ENCODE measurements at places on chromosomes 7 and 10.

DNA sequence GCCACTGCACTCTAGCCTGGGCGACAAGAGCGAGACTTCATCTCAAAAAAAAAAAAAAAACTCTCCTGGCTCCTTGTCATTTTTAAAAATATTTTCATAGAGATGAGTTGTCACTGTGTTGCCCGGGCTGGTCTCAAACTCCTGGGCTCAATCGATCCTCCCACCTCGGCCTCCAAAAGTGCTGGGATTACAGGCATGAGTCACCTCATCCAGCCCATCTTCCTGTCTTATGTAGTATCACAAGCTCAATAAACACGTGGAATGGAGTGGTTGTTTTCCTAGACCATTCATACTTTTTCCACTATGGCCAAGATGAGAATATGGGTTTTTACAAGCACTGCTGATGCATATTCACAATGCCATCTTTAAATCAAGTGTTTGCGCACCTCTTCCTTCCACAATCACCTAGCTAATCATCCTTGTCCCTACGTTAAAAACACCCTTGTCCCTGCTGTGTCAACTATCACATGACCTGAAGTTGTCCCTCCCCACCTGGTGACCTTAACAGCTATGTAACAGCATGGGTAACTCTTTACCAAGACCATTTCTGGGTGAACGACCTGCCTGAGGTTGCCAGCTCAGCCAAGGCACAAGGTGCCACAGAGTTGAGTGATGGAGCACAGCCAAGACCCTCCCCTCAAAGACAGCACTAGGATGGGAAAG is 21.3 kb downstream of the DLG5 start:
- no peak for DNase-seq

GRCh38 chr7:123472327-123472726 is 62.1 kb downstream of the IQUB start:
- DNase-seq, result no peak

DNA sequence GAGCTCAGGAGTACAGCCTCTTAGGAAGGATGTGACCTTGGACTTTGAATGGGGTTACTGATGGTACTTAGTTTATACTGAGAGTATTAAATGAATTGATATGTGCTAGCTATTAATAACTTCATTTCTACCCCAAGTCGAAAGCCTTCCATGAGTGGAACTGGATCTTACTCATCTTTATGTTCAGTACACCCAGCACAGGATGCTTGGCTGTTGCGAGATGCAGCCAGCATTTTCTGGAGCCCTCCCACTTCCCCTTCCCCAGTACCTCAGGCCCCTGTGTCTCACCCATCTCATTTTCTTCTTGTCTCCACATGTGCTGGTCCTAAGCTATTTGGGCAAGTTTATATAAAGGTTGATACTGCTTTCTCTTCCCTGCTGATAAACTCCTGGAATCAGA is 7.2 kb downstream of the UPP1 start:
- DNase-seq, result no peak

- no peak for DNase-seq
Measured at GRCh38 chr7:113431406-113431805, 313.1 kb upstream of the SMIM30 start.

GRCh38 chr7:39408906-39409305 is 157.3 kb upstream of the YAE1 start:
- no peak for DNase-seq

DNA sequence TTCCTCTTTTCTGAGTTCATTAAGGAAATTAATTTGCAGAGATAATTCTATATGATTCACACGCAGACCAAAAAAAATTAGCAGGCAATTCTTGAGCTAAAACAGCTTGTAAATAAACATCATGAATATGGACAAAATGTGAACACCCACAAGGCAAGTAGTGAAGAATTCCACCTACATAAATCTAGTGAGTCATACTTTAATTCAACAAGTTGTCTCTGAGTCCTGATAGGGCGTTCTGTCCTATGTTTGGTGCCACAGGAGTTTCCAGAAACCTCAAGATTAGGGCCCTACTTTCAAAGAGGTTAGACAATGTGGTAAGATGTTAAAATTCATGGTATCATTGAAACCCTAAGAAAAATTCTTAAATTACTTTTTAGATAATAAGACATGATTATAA is 122.3 kb downstream of the SGMS1 start:
- DNase-seq, result no peak

- DNase-seq, result no peak
Measured at GRCh38 chr10:102641402-102641801, 2.9 kb upstream of the TRIM8 start.

DNA sequence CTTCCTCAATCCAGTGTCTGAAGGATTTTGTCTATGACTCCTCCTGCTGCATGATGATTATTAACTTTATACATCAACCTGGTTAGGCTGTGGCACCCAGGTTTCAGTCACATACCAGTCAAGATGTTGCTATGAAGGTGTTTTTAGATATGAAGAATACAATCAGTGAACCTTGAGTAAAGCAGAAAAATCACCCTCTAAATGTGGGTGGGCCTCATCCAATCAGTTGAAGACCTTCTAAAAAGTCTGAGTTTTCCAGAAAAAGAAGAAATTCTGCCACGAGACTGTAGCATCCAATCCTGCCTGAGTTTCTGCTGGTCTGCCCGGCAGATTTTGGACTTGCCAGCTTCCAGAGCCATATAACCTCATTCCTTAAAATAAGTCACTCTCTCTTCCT is 126.1 kb upstream of the FRMD4A start:
- DNase-seq, result no peak

DNA sequence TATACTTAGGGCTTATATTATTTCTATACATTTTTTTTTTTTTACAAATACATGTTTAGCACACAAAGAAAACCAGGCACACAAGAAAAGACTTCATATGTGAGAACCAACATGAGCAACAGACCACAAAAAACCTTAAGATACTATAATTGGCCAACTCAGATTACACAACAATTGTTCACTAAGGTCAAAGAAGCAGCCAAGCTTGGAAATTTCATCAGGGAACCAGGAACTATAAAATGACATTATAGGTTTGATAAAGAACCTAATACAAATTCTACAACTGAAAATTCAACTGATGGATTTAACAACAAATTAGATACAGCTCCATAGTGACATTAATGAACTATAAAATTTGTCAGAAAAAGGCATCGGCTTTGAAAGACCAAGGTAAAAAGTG is 4.4 kb upstream of the LUC7L2 start:
- no peak for DNase-seq

- DNase-seq, result no peak
Measured at GRCh38 chr10:26857991-26858706, 2.6 kb downstream of the ABI1 start.

GRCh38 chr7:29099896-29100847 is 46.2 kb downstream of the CPVL start:
- no peak for DNase-seq

- no peak for DNase-seq
Measured at GRCh38 chr7:94059746-94060145, 55.6 kb upstream of the BET1 start.

DNA sequence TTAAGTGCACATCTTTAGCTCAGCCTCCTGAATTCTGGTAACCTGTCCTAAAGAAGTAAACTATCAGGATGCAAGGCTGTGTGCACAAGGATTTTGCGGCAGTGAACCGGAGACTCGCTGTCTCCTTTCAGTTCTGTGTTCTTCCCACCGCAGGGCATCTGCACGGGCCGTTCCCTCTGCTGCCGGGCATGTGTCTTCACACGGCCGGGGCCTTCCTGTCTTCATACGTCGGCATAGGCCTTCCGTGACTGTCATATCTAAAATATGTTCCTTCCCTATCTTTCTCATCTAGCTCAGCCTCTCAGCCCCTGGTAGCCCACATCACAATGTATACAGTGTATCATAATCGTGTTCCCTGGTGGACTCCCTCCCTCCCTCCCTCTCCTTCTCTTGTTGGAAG is 16.4 kb downstream of the PALD1 start:
- no peak for DNase-seq

GRCh38 chr7:150384406-150385301 is 5.5 kb downstream of the ZNF775 start:
- no peak for DNase-seq

DNA sequence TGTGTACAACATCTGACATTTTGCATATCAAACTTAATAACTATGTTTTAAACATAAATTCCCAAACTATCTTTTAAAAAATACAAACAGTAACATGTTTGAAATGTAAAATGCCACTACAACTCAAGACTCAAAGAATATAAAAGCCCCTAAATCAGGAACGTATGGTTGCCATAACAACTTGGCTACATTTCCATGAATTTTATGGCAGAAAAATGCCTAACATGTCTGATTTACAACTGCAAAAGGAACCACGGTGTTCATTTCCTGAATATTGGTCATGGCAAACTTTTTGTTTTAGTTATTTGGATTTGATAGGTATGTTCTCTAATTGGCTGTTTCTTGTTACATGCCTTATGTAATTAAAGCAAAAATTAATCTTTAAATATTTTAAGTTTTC is 2.0 kb downstream of the SOSTDC1 start:
- DNase-seq, result no peak

GRCh38 chr7:77416621-77417371 is 647 bp upstream of the GSAP start:
- no peak for DNase-seq

GRCh38 chr10:127497685-127498084 is 51.4 kb upstream of the NPS start:
- no peak for DNase-seq

DNA sequence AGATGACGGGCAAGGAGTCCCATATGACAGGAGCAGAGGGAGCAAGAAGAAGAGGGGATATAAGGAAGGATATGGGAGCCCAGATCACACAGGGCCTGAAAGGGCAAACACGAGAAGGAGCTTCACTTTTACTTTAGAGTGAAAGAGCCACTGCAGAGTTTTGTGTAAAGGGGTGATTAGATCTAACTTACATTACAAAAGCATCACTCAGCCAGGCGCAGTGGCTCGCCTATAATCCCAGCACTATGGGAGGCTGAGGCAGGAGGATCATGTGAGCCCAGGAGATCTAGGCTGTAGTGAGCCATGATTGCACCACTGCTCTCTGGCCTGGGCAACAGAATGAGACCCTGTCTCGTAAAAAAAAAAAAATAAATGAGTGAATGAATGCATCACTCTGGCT is 91.1 kb downstream of the MPP7 start:
- no peak for DNase-seq

DNA sequence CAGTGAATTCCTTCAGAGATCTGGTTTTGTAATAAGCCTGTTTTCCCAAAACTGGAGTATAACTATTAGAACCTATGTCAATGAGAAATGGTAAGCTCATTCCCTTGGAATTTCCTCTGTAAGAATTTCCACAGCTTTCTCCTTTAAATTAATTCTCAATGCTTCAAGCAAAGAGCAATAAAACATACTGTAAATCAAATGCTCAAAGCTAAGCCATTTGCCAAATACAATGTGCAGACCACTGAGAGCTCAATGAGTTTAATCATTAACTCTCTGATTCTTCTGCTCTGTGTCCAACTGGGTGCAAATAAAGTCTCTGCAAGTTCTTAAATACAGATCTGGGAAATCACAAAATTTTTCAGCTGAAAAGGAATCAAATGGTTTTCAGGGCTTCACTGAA is 227.6 kb upstream of the IMMP2L start:
- no peak for DNase-seq

GRCh38 chr7:2110610-2111396 is 121.9 kb downstream of the MAD1L1 start:
- no peak for DNase-seq

GRCh38 chr7:229184-229964 is 37.0 kb downstream of the FAM20C start:
- DNase-seq, result no peak

GRCh38 chr7:2198760-2199159 is 34.0 kb downstream of the MAD1L1 start:
- DNase-seq, result no peak

GRCh38 chr7:134710511-134710853 is 63.8 kb downstream of the BPGM start:
- no peak for DNase-seq

DNA sequence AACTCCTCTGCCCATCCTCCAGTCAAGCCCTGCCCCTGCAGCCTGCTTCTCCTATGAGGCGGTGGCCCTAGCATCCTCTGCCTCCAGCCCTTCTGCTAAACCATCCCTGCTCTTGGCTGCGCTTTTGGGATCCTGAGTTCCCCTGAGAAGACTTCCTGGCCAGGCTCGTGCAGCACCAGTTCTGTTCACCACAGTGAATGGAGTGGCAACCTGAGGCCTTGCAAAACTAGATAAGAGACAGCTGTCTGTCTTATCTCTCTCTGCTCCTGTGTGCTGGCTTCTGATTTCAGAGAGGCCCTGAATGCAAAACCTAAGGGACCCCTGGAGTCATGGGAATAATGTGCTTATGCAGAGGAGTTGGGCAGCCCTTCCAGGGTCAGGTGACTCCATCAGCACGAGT is 119.2 kb downstream of the TMEM178B start:
- no peak for DNase-seq

DNA sequence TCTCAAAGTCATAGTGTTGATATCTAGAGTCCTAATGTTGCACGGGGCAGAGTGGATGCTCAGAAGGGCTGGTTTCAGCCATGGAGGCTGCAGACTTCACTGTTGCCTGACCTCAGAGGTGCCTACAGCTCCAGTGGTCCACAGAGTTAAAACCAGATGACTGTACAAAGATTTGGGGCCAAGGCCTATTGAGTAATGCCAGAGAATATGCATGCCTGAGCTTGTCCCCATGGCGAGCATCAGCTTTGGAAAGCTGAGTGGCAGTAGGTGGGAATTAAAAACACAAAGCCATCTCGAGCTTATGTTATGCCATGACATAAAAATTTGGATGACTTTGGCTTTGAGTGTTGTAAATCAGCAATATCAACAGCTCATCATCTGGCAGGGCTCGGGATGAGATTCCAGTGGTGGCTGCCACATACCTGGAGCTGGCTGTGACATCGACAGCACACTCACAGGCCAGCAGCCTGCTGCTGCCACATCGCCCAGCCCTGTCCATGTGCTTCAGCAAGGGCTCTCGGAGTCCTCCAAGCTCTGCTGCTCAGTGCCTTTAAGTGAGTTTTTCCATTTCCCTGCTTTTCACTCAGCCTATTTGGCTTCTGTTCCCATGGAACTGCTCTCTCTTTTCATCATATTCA is 379.6 kb downstream of the TNS3 start:
- no peak for DNase-seq

DNA sequence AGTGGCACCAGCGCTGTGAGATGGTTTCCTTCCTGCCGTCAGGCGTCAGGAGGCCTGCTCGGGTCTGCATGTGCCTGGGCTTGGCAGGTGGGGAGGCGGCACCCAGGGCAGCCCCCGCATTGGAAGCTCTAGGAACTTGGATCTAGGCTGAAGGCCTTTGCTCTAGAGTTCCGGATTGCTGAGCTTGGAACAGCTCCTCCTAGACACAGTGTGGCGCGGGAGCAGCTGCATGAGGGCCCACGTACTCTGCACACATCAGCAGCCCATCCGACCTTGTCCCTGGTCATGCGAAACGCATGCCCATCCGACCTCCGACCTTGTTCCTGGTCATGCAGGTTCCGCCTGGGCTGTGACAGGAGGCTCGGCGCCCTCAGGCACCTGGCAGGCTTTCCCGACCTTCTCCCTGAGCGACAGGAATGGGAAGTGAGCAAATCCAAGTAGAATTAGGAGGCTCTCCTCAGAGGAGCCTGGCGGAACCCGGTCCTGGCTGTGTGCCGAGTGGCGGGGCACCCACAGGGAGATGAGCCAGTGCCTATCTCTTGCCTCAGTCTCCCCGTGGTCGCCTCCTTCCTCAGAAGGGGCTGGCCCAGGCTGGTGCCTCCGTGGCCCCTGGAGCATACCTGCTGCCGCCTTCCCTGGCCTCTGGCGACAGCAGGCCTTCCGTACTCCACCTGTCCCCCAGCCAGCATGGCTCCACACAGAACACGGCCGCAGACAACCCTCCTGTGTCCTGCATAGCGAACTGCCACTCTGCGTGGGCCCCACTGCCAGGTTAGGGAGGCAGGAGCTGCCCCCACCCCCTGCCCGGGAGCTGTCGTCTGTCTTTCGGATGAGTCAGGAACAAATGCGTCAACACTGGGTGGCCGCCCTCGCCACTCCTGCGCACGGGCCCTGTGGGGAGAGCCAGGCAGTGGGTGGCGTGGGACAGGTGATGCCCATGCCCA is 12.0 kb downstream of the GET4 start:
- DNase-seq, result no peak

Data from bone marrow (tissue), 2 donors.